Stimulated activated CD4-positive, alpha-beta T cell treated with anti-CD3 and anti-CD28 coated beads, Interleukin-1b, Interleukin-23, amount 100 ng/mL, for 1 hour (primary cell): ENCODE measurements at places on chromosomes 3 and 15.

DNA sequence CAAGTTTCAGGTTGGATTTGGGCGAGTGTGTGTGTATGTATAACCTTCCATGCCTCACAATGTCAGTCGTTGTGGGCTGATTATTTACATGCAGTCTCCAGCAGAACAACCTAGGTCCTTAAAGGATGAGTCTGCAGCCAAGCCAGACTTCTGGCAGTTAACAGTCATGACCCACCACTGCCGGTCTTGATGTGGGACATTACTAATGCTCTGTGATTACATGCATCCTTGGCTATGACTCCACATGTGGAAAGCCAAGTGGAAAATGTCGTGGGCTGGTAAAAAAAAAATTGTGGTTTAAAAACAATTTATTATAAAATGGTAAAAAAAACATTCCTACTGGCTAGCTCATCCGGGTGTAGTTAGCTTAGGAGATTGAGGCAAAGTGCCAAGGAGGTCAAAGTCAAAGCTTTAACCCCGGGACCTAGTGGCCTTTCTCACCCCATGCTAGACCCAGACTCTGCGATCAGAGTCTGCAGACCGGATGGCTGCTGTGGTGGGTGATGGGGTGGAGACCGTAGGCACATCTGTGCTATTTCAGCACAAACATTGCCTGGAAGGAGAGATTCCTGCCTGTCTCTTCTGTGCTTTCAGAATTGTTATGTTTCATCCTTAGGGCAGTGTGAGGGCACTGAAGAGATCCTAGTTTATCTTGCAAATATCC, 6.8 kb downstream of the RARRES1 start:
- no peak for DNase-seq

DNA sequence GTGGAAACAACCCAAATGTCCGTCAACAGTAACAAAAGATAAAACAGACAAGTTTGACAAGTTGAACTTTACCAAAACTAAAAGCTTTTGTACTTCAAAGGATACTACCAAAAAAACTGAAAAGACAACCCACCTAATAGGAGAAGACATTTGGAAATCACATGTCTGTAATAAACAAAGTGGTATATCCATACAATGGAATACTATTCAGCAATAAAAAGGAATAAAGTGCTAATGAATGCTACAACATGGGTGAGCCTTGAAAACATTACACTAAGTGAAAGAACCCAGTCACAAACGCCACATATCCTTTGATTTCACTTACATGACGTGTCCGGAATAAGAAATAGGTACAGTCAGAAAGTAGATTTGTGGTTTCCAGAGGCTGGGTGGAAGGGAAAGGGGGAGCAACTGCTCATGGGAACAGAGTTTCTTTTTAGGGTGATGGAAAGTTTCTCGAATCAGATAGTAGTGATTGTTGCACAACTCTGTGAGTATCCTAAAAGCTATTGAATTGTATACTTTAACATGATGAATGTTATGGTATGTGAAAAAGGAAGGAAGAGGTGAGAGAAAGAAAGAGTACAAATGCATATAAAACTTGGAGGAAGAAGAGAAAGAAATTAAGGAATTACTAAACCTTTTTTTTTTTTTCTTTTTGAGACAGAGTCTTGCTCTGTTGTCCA, 72.7 kb upstream of the ABHD2 start:
- DNase-seq, result no peak

DNA sequence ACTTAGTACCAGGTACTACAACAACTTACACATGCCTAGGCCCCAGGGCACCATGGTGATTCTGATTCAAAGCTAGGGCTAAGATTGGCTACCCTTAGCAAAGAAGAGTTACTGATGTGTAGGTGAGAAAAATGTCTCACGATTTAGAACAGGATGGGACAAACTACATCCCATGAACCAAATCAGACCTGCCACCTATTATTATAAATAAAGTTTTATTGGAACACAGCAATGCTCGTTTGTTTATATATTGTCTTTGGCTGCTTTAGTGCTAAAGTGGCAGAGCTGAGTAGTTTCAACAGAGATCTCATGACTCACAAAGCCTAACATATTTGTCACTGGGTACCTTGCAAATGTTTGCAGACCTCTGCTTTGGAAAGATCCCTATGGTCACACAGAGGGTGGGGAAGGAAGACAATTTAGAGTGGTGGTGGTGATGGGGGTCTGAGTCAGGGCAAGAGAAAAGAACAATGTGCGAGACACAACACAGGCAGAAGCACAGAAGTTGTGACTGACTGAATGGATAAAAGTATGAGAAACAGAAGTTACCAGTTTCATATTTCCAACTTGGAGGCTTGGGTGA, 770.6 kb upstream of the CFAP20DC start:
- DNase-seq, result no peak

DNA sequence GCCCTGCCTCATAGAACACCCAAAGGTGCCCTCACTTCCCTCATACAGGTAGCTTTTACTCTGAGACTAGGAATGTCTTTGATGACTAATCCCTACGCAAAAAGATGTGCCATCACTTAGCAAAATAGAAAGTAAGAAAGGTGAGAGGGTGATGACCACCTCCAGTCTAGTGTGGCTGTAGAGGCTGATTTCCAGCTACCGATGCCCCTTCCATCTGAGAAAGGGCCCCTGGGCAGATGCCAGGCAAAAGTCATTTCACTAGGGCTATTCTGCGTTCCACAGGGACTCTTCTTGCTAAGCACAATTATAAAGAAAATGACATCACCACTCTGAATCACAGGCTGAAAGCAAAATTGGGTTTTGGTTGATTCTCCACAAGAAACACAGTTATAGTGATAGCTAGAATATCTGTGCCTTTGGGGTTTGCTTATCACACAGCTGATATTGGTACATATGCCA, 77.4 kb downstream of the RBPMS2 start:
- no peak for DNase-seq

- DNase-seq, result no peak
Measured at GRCh38 chr3:99474776-99475175, 163.6 kb upstream of the COL8A1 start.

DNA sequence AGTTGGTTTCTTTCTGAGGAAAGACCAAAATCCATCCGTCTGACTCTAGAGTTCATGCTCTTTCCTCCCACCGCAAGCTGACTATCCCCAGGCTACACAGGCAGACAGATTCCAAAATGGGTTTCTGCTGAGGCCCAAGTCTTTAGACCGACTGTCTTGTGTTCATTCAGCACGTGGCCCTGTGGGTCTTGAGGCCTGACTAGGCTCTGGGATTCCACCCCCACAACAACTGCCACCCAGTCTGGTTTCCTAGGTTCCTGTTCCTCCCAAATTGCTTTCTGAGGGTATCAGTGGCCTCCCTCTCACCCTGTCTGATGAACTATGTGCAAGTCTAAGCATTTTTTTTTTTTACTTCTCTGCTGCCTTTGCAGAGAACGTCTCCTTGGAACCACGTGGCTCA, 67.7 kb downstream of the CYP19A1 start:
- no peak for DNase-seq

DNA sequence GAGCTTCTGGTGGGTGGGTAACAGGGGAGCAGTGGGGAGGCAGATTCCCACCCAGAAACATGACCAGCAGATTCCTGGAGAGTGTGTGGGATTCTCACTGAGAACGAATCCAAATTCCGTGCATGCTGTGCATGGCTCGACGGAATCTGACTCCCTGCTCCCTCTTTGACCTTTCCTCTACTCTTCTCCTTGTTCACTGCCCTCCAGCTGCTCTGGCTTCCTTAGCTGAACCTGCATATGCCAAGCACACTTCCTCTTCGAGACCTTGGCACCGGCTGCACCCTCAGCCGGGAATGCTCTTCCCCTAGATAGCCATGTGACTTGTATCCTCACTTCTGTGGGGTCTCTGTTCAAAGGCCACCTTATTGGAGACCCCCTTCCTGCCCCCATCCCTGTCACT, 6.3 kb downstream of the INSYN1 start:
- no peak for DNase-seq

- DNase-seq, result no peak
Measured at GRCh38 chr15:35701402-35702046, 155.6 kb upstream of the DPH6 start.

- DNase-seq, result no peak
Measured at GRCh38 chr15:61582092-61582491, 353.0 kb upstream of the RORA start.

DNA sequence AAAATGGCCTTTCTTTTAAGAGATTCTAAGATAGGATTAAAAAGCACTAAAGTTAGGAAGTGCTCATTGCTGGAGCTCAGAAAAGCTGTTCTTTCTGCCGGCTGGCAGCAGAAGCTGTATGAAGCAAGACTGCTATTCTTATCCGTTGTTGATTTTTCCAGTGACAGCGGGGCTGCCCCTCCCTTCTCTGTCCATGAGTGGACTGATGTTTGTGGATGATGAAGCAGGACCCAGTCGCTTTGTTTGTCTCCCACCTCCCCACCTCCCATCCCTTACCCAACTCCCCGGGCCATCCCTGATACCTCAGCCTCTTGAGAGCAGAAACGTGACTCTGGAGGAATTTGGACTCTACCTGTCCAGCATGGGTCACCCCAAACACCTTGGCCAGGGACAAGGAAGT, 10.3 kb upstream of the MUSTN1 start:
- DNase-seq, result no peak

- no peak for DNase-seq
Measured at GRCh38 chr15:101028772-101029438, 109.7 kb downstream of the LRRK1 start.

GRCh38 chr3:194139071-194139813, 3.3 kb downstream of the HES1 start:
- DNase-seq, result no peak

- DNase-seq, result no peak
Measured at GRCh38 chr15:82301296-82302016, 38.8 kb downstream of the SAXO2 start.

- DNase-seq, result no peak
Measured at GRCh38 chr3:50203809-50204803, 965 bp upstream of the SLC38A3 start.

GRCh38 chr3:52145736-52146110, 8.5 kb downstream of the POC1A start:
- DNase-seq, result no peak

DNA sequence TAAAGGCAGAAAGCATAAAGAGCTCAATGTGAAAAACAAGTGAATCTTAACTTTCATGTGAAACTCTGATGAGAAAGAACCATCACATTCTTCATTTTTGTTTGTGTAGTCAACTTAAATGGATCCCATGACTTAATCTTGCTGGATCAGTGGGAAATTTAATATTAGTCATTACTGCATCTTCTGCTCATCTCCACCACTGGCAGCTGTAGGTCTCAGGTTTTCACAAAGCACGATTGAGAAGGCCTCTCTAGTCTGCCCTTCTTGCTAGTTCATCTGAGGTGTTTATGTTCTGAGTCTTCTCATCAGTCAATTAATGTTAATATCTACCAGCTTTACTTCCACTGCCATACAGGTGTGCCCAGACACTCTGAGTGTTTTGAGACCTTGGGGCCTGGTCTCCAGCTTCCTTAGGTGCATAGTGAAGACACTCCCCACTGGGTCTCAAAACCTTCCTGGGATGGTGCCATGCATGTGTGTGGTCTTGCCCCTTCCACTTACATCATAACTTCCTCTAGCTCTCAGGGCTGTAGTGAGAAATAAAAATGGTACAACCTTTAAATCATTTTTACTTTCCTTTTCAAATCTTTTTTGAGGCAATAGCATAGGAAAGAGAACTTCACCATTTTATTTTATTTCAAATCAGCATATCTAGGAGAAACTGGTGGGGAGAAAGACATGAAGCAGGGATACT, 421.6 kb upstream of the CBLB start:
- no peak for DNase-seq

DNA sequence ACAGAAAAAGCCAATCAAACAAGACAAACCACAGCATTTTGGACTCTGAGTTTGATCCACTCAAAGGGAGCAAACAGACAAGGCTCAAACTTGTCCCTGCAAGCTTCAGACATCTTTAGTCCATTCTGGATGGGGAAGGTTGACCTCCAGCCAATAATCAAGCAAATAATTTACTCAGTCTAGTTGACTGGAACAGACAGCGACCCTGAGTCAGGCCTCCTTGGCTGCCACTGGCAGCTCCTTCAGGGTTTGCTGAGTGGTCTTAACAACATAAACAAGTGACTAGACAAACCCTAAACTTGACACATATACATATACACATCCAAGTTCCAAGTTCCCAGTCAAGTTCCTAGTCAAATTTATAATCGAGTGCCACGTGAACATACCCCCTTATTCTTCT, 313.9 kb downstream of the POLQ start:
- DNase-seq, result no peak

GRCh38 chr15:77823736-77824135, 191.0 kb upstream of the LINGO1 start:
- no peak for DNase-seq

GRCh38 chr3:177300039-177300833, 103.0 kb upstream of the TBL1XR1 start:
- DNase-seq, result no peak

- DNase-seq, result no peak
Measured at GRCh38 chr3:172100482-172100881, 61.1 kb downstream of the FNDC3B start.

DNA sequence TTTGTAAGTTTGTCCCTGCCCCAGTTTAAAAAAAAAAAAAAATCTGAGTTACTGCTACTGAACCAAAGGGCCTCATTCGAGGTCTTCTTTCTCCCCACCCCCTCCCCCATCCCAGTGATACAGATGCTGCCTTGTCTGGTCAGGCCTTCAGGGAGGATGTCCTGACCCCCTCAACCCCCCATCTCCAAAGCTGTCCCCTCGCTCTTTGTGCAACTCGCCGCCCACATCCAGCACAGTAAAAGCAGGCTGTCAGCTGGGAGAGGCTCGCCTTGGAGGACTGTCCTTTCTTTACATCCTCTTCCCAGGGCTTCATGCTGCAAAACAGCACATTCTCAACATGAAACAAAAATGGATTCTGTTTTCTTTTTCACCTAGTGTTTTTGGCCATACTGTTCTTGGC, 133.4 kb downstream of the VGLL4 start:
- DNase-seq, result no peak

DNA sequence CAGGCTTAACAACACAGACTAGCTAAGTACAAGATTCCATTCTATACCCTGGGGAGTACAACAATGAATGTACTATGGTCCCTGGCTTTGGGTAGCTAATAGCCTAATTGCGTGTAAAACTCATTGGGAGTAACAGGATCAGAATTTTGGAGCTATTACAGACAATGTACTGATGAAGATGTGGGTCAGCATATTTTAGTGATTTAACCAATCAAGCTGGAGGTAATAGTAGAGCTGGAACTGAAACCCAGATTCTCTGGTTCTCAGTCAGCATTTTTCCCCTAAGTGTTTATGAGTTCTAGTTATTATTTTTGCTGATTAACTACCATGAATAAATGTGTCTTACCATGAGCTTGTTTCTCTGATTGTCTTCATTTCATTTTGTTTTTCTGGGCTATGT, 578.7 kb downstream of the NLGN1 start:
- no peak for DNase-seq

DNA sequence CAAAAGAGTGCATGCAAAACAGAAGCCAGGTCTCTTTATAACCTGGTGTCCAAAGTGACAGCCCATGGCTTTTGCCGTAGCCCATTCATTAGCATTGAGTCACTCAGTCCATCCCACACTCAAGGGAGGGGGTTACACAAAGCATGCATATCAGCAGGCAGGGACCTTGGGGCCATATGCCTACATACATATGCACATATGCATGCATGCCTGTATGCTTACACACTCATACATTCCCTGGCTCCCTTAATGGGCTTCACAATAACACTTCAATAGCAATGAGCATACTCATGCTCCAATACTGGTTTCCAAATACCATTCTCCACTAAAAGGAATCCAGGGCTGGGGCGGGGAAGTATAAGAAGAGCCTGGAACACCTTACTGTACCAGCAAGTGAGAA, 22.0 kb downstream of the TRPM1 start:
- no peak for DNase-seq

GRCh38 chr15:23567921-23568320, 2.4 kb downstream of the MKRN3 start:
- no peak for DNase-seq
